ENCODE measurements at places on chromosomes 1 and 21.

GRCh38 chr1:228650141-228650540 is 85.1 kb upstream of the RHOU start:
- no peaks in the 10 kb centered on the region for H3K36me3 ChIP-seq
- peaks cover 77% of the 10 kb centered on the region for H3K27me3 ChIP-seq
- no peak overlapping the region for H3K4me3 ChIP-seq
- no peak overlapping the region for H3K27ac ChIP-seq

- peak; percentile 21 for DNase-seq
- no peak overlapping the region for H3K4me3 ChIP-seq
- H3K27ac ChIP-seq: peak overlapping the region; percentile 56
- H3K36me3 ChIP-seq: no peaks in the 10 kb centered on the region
- no peaks in the 10 kb centered on the region for H3K27me3 ChIP-seq
Measured at GRCh38 chr1:168893359-168893801, 164.4 kb upstream of the DPT start.

GRCh38 chr1:12132078-12132477 is 34.7 kb upstream of the TNFRSF1B start:
- H3K36me3 ChIP-seq: no peaks in the 10 kb centered on the region
- peak overlapping the region; percentile 47 for H3K27ac ChIP-seq
- H3K4me3 ChIP-seq: no peak overlapping the region
- H3K4me1 ChIP-seq: peaks cover 8% of the 10 kb centered on the region
- DNase-seq: no peak

DNA sequence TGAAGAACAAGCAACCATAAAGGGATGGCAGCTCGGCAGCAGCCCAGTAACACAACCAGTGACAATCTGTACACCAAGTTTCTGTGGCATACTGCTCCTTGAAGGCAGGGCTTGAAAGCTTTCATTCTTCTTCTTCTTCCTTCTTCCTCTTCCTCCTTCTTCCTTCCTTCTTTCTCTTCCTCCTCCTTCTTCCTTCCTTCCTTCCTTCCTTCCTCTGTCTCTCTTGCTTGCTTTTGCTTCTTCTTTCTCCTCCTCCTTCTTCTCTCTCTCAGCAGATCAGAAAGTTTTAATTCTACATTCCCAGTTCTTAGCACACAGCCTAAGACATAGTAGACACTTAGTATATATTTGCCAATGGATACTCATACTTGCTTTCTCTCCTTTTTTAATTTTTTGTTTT is 95.9 kb downstream of the GLUL start:
- DNase-seq: no peak
- no peak overlapping the region for H3K27ac ChIP-seq
- H3K4me3 ChIP-seq: no peak overlapping the region

GRCh38 chr1:63122079-63122478 is 200.3 kb upstream of the FOXD3 start:
- no peaks in the 10 kb centered on the region for H3K36me3 ChIP-seq
- no peak overlapping the region for H3K27ac ChIP-seq
- no peak overlapping the region for H3K4me3 ChIP-seq
